Anterior cingulate cortex (tissue), 58 donors: ENCODE measurements at places on chromosomes 5 and 9.

DNA sequence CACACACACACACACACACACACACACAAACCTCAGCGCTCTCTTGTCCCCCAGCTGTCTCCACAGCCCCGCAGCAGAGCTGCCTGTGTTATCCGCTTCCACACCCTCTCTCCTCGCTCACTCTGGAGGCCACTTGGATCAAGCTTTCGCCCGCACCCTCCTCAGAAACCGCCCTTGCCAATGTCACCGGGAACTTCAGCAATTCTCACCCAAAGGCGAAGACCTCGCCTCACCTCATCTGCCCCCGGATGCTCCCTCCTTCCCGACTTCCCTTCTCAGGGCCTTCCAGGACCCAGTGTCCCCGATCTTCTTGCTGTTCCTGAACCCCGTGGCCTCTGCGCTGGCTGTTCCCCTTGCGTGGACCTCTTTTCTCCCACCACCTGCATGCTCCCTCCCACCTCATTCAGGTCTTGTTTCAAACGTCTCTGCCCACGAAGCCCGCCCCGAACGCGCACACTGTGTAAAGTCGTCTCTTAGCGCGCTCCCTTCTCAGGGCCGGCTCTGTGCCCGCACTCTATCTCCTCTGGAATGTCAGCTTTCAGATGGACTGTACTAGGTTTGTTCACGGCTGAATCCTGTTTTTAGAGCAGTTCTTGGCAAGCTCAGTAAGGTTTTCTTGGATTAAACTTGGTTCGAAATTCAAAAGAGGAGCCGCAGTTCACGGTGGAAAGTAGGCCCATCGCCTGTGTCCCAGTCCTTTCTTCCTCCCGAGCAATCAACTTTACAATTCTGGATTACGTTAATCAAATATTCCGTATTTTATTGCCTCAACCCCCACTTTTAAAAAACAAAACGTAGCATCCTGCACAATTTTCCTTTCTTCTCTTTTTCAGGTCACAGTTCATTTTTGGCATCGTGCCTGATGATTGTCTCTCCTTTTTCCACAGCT, 1.0 kb upstream of the TRIM7 start:
- no peak for DNase-seq

DNA sequence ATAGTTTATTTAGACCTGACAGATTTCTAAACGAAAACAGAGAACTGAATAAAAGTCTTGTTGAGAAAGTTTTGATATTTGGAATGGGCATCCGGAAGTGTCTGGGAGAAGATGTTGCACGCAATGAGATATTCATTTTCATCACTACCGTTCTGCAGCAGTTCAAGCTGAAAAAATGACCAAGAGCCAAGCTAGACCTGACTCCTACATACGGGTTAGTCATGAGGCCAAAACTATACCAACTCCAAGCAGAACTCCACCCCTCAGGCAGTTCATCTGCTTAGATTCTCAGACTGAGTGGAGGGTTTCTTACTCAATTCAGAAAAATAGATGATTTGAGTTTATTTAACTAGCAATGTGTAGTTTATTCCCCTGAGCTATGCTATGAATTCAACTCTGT, 95.4 kb upstream of the ANXA1 start:
- DNase-seq = no peak

DNA sequence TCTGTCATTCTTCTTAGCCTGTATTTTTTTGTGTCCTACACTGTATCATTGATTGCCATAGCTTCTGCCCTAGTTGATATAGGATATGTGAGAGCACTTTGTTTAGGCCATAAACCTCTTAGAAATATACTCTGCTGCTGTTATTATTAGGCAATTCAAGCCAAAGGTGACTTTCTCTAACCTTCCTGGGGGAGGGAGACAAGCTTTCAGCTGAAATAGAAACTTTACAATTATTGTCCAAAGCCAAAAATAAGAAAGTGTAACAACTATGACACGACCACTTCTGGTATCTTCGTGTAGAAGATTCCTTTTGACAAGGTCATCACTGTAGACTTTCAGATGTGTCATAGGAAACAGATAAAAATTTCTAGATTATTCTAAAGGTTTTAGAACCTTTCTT, 12.2 kb upstream of the CSNK1A1 start:
- DNase-seq = no peak

- DNase-seq = no peak
Observed at GRCh38 chr5:156475182-156476157, 148.5 kb downstream of the SGCD start.

- no peak for DNase-seq
Observed at GRCh38 chr9:34961574-34962490, 3.7 kb downstream of the PHF24 start.

- DNase-seq = no peak
Observed at GRCh38 chr9:96620832-96621269, 1.2 kb upstream of the CDC14B start.

GRCh38 chr5:99694884-99695283, 766.1 kb upstream of the CHD1 start:
- DNase-seq = no peak

- no peak for DNase-seq
Observed at GRCh38 chr5:139457653-139458306, 4.8 kb downstream of the ECSCR start.

GRCh38 chr9:91949946-91950664, at the start of gene ROR2:
TSS of gene ROR2 (minus strand) at chr9:91950228.
- DNase-seq = no peak

- no peak for DNase-seq
Observed at GRCh38 chr5:147156012-147156411, 78.8 kb upstream of the STK32A start.

DNA sequence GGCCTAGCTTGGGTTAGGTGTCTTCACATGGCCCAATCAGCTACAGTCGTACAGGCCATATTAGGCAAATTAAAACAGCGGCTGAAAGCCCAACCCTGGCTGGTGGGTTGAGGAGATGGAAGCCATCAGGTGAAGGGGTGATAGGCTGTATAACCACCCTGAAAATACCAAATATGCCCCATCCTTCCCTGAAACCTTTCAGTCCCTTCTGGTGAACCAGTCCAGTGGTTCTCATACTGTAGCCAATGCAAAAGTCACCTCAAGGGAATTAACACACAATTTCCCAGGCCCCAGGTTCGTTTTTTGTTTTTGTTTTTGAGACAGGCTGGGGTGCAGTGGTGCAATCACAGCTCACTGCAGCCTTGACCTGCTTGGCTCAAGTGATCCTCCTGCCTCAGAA, 19.8 kb upstream of the KCNV2 start:
- DNase-seq = no peak

DNA sequence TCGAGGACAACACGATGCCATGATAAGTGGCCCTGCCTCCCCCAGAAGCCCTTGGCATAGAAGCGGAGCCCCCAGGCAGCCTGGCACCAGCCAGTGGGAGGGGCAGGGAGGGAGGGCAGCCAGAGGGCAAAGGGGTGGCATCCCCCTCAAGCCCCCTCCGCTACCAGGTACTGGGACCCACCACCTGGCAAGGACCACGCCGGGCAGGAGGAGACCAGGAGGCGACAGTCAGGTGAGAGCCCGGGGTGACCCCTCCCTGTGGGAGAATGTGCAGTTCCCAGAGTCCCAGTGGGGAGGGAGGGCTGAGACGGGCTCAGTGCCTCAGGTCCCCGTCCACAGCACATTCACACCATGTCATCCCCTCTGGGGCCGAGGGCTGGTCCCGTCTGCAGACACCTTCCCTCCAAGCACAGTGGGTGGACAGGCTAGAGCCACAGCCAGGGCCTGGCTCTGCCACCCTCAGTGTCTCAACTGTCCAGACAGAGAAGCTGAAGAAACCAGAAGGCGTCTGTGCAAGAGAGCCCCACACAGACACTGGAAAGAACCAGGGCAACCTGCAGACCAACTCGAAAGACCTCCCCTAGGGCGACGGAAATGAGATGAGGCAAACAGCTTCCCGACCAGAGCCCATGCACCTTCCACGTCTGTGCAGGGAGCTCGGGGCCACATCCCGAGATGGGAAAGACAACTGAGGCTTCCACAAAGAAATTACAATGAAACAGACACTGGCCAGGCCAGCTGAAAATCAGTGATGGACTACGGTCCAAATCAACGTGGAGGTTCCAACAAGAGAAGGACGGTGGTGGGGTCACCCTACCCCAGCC, 11.1 kb downstream of the BRD3 start:
- DNase-seq = no peak

GRCh38 chr9:13817754-13818278, 496.1 kb downstream of the NFIB start:
- no peak for DNase-seq

- DNase-seq = no peak
Observed at GRCh38 chr5:52262844-52263243, 524.9 kb upstream of the ITGA1 start.

GRCh38 chr9:97831843-97832636, 21.0 kb upstream of the FOXE1 start:
- no peak for DNase-seq

DNA sequence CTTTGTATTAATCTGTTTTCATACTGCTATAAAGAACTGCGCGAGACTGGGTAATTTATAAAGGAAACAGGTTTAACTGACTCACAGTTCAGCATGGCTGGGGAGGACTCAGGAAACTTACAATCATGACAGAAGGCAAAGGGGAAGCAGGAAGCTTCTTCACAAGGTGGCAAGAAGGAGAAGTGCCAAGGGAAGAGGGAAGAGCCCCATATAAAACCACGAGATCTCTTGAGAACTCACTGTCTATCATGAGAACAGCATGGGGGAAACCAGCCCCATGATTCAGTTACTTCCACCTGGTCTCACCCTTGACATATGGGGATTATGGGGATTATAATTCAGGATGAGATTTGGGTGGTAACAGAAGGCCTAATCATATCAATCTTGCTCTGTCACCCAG, 60.9 kb upstream of the CHD1 start:
- no peak for DNase-seq

DNA sequence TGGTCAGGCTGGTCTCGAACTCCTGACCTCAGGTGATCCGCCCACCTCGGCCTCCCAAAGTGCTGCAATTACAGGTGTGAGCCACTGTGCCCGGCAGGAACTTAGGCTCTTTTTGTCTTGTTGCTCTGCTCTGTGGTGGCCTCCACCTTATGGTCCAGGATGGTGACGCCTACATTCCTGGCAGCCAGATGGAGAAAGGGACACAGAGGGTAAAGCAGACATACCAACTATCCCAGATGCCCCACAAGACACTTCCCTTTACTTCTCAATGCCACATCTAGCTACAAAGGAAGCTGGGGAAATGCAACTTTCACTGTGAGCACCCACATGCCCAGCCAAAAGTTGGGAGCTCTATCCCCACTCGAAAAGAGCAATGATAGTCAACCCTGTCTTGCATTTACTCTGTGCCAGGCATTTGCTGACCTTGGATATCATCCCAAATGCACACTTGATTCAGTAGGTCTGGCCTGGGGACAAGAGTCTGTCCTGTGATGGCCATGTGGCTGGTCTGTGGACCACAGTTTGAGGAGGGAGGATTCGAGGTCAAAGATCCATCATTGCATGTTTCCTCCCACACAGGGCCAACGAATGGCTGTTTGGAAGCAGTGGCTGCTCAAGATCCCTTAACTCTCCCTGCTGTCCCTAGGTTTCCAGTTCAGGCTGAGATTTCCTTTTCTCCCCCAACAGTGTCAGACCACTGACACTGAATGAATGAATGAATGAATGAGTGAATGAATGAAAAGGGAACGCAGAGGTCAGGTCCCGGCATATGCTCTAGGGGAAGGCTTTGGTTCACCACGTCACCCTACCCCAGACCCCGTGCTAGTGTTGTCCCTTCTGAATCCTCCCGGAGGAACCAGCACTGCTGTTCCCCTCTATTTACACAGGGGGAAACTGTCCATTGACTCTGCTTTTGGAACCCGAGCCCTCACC, 1.4 kb upstream of the ERGIC1 start:
- no peak for DNase-seq

GRCh38 chr9:112894699-112895098, 4.0 kb upstream of the SLC46A2 start:
- no peak for DNase-seq

- DNase-seq = no peak
Observed at GRCh38 chr5:55304584-55304983, 2.9 kb downstream of the DHX29 start.

GRCh38 chr5:127988146-127988760, 95.3 kb upstream of the SLC12A2 start:
- no peak for DNase-seq

GRCh38 chr5:163350083-163350482, 87.3 kb upstream of the CCNG1 start:
- no peak for DNase-seq

DNA sequence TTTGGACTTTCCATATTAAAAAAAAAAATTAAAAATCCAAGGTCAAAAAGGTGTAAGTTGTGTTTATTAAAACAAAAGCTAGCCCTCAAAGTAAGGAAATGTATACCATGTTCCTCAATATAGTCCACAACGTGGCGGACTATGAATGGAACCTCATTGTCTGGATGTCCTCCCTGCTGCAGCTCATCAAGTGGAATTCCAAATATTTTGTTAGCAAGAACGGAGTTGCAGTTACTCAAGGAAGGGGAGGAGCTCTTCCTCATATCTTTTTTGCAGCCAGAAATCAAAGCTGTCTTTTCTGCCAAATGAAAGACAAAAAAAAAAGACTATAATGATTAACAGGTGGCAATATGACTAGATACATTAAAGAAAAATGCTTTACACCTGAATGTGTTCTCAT, 14.0 kb downstream of the FAM13B start:
- DNase-seq = no peak

DNA sequence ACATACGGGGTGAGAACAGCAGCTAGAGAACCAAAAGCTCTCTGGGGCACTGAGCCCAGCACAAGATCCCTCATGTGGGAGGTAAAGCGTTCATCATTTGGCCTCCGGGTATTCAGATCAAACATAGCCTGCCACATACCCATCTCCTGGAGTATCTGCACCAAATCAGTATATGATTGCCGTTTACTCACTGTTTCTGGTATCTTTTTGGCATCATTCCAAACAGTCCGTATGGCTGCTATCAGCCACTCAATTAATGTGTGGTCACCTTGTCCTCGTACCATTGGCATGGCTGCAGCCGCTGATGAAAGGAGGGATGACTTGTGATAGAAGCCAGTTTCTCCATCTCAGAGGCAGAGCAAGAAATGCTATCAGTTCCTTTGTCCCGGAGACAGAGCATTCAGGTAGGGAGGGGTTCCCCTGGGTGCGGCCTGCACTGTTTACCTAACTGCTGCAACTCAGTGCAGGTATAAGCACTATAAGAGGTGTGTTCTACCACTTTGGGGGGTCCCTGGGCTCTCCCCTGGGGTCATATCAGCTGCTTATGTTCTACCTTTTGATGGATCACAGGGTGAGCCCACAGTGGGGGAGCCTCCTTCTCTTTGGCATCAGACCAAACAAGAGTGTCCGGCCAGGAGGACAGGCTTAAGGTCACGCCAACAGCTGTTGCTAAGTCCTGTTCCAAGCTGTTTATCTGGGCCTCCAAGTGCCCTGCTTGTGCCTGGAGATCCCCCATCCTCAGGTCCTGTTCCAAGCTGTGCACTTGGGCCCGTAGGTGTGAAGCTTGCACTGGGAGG, 9.4 kb downstream of the DMAC1 start:
- DNase-seq = no peak

- peak; percentile 32 for DNase-seq
Observed at GRCh38 chr5:75044406-75044805, 8.0 kb downstream of the GCNT4 start.

GRCh38 chr9:16652582-16652981, 217.9 kb downstream of the BNC2 start:
- DNase-seq = no peak

- peak; percentile 37 for DNase-seq
Observed at GRCh38 chr9:98192503-98193335, at the start of gene CORO2A. TSS of gene CORO2A (minus strand) at chr9:98192637. CDS start at chr9:98157660, 34,977 bp downstream.
